ENCODE measurements at places on chromosomes 1 and 21.

- DNase-seq, result no peak
These were observed 132.1 kb upstream of the EDN2 start for GRCh38 chr1:41616563-41616962.

GRCh38 chr1:54593571-54594160 is 29.7 kb downstream of the FAM151A start:
- no peak for DNase-seq

- DNase-seq, result no peak
These were observed 16.0 kb upstream of the FRRS1 start for GRCh38 chr1:99782397-99782796.

DNA sequence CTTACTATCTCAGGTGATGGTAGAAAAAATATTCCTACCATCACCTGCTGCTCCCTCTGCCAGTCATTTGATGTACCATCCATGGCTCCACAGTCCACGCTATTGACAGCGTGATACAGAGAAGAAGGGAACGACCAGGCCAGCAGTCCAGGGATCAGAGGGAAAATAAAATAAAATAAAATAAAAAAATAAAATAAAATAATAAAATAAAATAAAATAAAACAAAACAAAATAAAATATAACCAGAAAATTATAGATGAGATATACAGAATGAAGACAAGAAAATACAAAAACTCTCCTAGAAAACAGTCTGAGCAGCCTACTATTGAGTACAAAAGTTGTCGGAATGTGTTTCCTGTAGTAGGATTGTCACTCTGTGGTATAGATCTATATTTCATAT is 619.4 kb upstream of the TMPRSS15 start:
- no peak for DNase-seq

- DNase-seq, result no peak
These were observed 124.6 kb upstream of the RUNX3 start for GRCh38 chr1:25054526-25055323.

DNA sequence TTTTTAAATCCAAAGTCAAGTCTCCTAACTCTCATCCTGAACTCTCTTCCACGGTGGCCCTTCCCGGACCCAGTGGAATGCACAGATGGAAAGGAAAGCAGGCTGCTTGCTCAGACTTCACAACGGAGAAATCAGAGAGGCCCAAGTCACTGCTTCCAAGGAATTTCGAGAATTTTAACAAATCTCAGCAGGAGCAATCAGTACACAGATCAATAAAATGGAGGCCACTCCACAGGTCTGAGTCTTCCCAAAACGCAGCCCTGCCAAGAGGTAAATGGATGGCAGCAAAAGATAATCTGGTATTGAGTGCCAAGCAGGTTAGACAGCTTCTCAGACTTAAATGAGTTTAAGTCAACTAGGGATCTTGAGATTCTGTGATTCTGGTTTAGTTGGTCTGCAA is 81.1 kb upstream of the TIAM1 start:
- DNase-seq, result no peak

- no peak for DNase-seq
These were observed 49.8 kb downstream of the COLGALT2 start for GRCh38 chr1:183987593-183988318.

DNA sequence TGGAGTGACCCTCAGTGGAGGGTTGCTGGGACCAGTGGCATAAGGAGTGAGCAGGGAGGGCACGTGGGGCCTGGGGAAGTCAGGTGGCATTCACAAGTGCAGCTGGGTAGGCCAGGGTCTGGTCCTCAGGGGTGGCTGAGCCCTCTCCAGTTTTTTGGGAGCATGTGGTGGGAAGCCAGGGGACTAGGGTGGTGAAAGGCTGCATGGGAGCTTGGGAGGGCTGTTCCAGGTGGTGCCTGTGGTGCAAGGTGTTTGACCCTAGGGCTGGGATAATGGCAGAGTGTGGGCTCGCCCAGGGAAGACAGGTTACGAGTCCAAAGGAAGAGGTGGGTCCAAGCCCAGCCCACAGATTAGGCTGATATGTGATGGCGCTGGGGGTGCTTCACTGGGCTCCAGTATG is 30.5 kb downstream of the MAN1C1 start:
- DNase-seq, result peak; percentile 11

DNA sequence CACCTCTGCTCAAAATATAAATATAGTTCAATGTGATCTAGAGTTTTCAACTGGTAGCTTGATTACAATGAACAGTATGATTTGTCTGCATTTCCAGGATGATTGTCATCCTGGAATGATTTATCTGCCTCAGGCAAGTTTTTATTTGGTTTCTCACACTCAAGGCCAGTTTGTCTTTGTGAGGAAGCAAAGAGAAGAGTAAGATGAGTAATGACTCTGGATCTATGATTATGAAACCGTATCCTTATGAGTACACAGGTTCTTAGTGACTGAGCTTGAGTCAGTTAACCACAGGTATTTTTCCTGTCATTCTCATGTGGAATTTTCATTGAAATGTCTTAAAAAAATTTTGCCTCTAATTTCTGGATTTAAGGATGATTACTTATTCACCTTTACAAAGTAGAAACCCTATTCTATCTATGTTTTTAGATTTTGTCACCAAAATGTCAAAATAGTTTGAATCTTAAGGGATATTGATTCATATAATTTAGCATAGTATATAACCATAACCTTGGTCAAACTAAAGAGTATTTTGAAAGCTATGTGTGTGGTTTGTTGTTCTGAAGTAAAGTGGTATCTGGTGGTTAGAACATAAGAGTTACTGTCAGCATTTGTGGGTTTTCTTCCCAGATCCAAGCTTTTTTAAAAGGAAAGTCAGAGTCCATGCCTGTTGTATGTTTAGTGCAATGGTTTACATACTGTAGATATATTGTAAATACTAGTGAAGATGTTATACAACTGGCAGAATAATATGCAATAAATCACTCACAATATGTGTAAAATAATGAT is 145.0 kb downstream of the RASAL2 start:
- no peak for DNase-seq

GRCh38 chr1:156045076-156045475 is 8.5 kb downstream of the UBQLN4 start:
- no peak for DNase-seq
